H1 (cell line): ENCODE measurements at places on chromosomes 4 and X. TPM values are rescaled to one million over a fixed set of nuclear protein-coding genes. Genes with fewer than 3 reads are reported as not detected.

GRCh38 chr4:53552711-53553110 lies 38.6 kb downstream of the LNX1 start:
- no peak for DNase-seq
- H3K4me1 ChIP-seq, result no peaks in the 10 kb centered on the region
- H3K27ac ChIP-seq, result no peak overlapping the region
- no peak overlapping the region for H3K4me3 ChIP-seq

DNA sequence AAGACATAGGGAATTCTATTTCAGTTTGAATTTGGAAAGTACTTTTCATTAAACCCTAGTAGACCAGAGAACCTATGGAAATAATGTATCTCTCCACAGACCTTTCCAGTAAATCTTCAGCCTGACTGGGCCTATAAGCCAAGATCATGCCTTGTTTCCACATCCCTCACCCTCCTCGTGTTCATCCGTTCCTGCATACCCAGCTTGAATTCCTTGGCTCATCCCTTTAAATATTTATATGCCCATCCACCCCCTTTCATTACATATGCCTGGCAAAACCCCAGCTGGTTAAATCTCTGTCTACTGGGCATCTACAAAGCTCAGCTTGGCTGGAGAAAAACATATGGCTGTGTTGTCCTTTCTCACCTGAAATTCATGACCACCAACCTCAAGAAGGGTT lies 32.4 kb downstream of the SLC2A9 start:
- no peak overlapping the region for H3K4me3 ChIP-seq
- no peaks in the 10 kb centered on the region for H3K27me3 ChIP-seq
- no peak for DNase-seq

GRCh38 chr4:94947681-94948108 lies 189.9 kb downstream of the BMPR1B start:
- H3K36me3 ChIP-seq, result no peaks in the 10 kb centered on the region
- no peak overlapping the region for H3K4me3 ChIP-seq
- no peak for DNase-seq
- no peaks in the 10 kb centered on the region for H3K27me3 ChIP-seq
- no peaks in the 10 kb centered on the region for H3K4me1 ChIP-seq
- H3K27ac ChIP-seq, result no peak overlapping the region

DNA sequence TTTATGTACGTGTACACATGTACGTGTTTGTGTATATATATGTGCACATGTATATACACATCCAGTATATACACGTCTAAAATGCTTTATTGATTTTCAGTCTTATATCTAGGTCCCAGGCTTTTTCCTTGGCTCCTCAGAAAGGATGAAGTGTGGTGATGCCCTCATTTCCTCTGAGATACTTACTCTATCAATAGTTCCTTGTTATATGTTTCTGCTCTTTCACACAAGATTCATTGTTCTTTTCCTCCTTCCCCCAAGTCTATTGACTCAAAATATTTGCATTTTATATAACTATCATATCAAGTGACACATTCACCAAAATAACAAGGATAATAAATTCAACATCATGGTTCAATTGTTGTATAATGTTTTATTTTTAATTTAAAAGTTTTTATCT lies 359.2 kb downstream of the EPHA5 start:
- no peaks in the 10 kb centered on the region for H3K36me3 ChIP-seq
- no peaks in the 10 kb centered on the region for H3K27me3 ChIP-seq
- H3K27ac ChIP-seq, result no peak overlapping the region
- DNase-seq, result no peak
- no peak overlapping the region for H3K4me3 ChIP-seq

DNA sequence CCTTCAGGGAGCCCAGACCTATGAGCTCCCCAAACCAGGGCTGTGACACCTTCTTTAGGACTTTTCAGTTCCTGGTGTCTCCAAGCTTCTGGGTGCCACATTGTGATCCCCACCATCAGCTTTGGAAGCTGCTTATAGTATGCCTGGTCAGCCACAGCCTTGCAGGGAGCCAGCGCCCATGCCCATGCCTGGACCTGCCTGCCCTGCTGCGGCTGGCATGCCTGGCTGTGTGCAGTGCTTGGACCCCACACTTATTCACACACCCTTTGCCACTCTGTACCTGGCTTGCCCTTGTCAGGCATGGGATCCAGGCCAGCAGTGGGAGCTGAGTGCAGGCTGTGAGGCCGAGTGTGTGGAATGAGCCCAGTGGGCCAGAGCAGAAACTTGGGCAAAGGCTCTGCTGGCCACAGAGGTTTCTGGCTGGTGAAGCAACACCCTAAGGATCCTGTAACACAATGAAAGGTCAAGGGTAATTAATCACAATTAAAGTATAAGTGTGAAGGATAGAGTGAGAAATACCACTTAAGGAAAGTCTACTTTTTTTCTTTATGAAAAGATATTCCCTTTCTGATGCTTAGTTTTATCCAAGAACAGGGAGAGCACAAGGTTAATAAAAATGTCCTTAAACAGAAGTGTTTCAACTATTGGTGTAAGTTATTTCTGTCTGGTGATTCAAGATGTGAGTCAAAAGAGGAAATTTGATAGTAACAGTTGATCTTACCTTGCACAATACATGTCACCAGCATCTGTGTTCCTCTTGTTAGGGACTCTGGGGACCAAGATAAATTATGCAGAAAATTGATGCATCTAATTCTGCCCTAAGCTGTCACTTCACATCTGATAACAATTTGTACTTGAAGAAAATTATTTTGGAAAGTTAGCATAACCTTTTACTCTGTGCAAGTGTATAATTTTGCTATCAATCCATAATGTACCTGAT lies 161.8 kb downstream of the FAM47A start:
- H3K4me3 ChIP-seq, result no peak overlapping the region
- no peak overlapping the region for H3K27ac ChIP-seq

GRCh38 chr4:109278594-109279031 lies 23.8 kb downstream of the COL25A1 start:
- H3K4me1 ChIP-seq, result no peaks in the 10 kb centered on the region
- no peak for DNase-seq

DNA sequence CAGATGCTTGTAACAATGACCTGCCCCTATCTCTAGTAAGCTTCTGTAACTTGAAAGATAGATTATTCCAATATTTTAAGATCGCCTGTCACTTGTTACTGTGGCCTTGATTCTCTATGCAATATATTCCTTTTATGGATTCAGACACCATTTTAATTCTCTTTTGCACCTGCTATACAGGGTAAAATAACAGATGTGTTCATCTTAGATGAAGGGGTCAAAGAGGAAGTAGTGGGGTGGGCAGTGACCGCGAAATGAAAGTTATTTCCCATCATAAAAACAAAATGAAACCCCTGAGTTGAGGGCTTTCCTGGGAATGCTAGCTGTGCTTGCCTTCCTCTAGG lies 175.9 kb downstream of the TSPAN5 start:
- H3K27ac ChIP-seq, result no peak overlapping the region
- H3K4me3 ChIP-seq, result no peak overlapping the region
- no peaks in the 10 kb centered on the region for H3K36me3 ChIP-seq

GPR173 gene
- total RNA-seq, result 5.8 and 7.0 TPM in 2 replicates
